Amniotic stem cell (primary cell): ENCODE measurements at places on chromosomes 5 and 9.
A peak's percentile ranks its signal among the peaks of the same experiment; 100 is the strongest.

GRCh38 chr5:145161391-145161790 lies 673.8 kb downstream of the PRELID2 start:
- DNase-seq = no peak

DNA sequence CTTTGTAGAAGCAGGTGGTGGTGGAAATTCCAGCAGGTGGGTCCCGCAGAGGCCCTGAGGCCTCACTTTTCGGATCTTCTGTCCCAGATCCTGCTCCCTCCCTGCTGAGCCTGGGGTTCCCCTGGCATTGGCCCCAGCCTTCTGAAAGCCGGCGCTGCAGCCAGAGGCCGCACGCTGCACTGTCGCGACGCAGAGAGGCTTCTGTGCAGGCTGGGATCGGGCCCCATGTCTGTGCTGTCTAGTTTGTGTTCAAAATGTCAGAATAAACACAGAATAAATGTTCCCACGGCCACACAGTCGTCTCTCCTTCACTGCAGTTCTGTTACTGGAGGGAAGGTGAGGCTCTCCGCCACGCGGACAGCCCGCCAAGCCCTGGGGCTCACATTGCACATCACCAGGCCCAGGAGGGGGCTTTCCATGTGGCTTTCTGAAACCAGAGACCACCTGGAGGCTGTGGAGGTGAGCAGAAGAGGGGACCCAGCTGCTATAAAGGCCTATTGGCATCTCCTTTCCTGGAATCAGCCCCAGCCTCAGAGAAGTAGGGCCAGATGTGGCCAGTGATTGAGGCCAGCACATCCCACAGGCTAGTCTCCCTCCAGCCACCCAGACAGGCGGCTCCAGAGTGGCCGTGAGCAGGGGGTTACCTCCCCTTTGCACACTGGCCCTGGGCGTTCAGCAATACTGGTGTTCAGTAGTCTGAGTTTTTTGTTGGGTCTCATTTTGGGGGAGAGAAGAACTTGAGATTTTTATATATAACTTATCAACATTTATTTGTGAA lies 46.5 kb downstream of the USP20 start:
- DNase-seq = no peak

- DNase-seq = no peak
Measured at GRCh38 chr5:138051441-138052296, 18.8 kb upstream of the FAM13B start.

- no peak for DNase-seq
Measured at GRCh38 chr5:131378721-131379541, 115.1 kb downstream of the CDC42SE2 start.

DNA sequence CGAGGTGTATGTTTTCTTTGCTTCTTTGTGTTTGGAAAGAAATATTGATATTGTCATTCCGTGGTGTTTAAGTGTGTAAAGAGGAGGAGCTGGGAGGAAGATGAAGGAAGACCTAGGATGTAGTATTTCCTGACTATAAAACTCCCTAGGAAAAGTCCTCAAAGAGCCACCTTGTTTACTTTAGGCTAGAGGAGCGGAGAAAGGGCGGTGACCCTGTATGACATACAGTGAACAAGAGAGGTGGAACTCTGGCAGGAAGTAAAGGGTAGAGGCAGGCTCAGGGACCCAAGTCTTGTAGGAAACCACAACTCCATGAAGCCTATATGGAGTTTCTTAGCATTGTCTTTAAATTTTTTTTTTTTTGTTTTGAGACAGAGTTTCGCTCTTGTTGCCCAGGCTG lies 303.9 kb downstream of the DOCK8 start:
- no peak for DNase-seq

DNA sequence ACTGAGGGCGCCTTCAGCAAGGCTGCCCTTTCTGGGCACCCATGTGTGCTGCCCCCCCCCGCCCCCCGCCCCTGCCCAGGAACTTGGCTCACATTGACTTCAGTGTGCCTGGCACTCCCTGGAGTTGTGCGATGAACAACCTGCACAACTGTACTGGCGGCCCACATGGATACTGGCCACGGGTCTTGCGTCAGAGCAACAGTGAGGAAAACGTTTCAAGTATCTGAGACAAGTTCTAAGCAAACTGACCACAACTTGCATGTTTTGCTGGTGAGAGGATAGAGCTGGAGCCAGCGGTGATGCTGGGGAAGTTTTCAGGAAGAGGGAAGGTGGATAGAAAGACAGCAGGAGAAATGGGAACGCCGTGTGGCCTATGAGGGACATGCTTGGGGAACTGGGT lies 45.4 kb downstream of the HABP4 start:
- no peak for DNase-seq

DNA sequence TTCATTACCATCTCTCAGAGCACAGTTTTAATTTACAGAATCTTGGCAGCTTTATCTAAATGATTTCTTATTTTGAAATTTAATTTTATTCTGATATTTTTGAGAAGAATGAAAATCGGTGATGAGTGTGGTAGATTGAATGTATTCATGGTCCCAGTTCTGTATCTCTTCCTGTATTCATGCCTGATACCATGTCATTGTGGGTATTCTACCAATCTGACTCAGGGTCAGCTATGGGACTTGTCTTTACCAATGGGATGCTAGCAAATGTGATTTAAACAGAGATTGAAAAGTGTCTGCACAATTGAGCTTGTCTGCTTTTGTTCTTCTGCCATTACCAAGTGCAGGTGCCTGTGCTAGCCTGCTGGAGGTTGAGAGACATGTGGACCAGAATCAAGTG lies 17.8 kb upstream of the ZNF618 start:
- DNase-seq = no peak

DNA sequence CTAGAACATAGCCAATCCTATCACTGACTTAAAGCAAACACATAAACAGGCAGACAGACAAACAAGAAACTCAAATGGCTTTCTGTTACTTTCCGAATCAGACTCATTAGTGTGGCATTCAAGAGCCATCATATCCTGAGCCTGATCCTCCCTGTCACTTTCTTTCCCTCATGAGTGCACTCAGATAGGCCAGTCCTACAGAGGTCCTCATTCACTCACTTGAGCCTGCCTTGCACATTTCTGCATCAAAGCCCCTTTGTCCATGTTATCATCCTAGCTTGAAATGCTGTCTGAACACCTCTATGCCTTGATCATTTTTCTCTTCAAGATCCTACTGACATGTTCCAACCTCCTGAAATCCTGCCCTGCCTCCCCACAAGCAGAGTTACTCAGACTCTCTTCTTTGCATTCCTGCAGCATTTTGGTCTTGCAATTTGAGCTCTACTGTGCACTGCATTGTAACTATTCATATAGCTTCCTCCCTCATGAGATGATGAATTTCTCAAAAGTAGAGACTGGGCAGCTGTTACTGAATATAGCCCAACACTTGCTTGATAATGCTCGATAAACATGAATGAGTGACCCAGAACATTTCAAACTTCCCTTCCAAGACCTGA lies 126.9 kb downstream of the PALM2AKAP2 start:
- DNase-seq = no peak

DNA sequence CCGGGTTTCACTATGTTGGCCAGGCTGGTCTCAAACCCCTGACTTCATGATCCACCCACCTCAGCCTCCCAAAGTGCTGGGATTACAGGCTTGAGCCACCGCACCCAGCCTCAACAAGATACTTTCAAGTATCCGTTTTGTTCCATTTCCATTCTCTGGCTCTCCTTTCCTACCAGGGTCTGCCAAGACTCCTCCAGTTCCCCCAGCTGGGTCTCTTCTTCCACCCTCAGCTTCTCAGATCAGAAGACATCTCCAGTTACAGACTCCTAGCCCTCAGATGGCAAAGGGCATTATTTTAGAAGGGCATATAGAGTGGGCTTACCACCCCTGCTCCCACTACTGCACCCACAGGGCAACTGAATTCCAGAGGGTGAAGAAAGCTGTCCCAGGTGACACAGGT lies 1.5 kb upstream of the PDGFRB start:
- no peak for DNase-seq

GRCh38 chr9:137109250-137110146 lies 5.0 kb downstream of the DPP7 start:
- no peak for DNase-seq

GRCh38 chr5:164324239-164324638 lies 818.8 kb downstream of the MAT2B start:
- no peak for DNase-seq

DNA sequence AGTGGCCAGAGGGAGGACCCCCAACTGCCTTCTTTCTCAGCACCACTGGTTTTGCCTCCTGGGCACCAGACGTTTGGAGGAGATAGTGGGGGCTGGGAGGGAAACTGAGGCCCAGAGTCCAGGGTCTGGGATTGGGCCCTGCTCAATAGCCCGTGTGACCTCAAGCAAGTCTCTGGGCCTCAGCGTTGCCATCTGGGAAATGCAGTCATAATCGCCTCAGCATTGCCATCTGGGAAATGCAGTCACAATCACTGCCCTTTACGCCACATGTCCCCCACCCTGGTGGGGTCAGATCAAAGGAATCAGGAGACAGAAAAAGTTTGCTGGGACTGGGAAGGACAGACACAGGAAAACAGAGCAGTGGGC lies 1.6 kb downstream of the SH2D3C start:
- DNase-seq = no peak

DNA sequence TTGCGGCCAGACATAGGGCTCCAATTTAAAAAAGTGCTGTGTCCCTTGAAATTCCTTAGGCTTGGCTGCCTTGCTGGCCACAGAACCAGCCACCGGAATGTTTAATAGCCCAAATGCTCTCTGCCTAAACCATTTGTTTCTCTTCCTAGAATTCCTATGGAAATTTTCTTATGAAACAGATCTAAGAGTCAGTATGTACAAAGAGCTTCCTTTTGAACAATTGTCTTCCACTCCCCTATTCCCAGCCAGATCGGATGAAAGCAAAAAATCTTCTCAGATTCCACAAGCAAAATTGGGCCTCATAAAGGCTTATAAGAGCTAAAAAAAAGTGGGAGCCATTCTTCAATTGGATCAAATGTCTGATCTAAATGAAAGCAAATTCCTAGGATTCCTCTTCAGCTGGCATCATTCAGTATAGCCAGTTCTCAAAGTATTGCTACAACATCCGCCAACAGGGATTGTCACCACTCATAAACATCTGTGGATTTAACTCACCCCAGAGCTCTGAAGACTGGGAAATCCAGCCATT lies 104.3 kb downstream of the CEMIP2 start:
- no peak for DNase-seq

DNA sequence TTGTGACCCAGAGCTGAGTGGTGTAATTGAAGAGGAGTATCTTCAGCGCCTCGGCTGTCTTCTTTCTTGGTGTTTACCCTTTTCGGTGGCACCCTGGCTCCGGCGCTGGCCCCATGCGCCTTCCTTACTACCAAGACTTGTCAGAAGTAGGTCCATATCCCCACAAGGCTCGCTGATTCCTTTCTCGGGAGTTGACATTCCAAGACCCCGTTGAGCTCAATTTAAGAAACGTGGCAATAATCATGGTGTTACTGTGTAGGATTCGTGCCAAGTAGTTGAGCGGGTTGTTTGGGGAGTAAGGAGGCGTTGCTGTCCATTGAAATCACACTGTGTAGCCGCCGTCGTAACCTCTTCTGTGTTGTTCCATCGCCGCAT lies 795 bp downstream of the NDUFAF2 start:
- DNase-seq = no peak

GRCh38 chr5:181121675-181122561 lies 9.1 kb downstream of the OR2V1 start:
- no peak for DNase-seq

GRCh38 chr9:36486329-36486932 lies 86.3 kb upstream of the MELK start:
- peak; percentile 9 for DNase-seq

GRCh38 chr5:2134543-2135292 lies 252.0 kb upstream of the IRX4 start:
- DNase-seq = no peak

DNA sequence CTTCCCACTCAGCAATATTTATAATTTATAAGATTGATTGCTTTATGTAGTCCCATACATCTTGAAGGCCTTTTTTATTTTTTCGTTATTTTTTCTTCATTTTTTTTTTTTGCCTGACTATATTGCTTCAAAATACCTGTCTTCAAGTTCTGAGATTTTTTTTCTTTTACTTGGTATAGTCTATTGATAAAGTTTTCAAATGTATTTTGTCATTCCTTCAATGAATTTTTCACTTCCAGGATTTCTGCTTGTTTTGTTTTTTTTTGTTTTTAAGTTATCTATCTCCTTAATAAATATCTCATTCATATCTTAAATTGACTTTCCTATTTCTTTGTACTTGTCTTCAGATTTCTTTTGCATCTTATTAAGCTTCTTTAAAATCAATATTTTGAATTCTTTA lies 905.6 kb upstream of the CDH6 start:
- DNase-seq = no peak
